ENCODE measurements at places on chromosomes 16 and 17. TPM values are rescaled to one million over a fixed set of nuclear protein-coding genes. Genes with fewer than 3 reads are reported as not detected.

GRCh38 chr16:56866955-56867830, 2.2 kb downstream of the SLC12A3 start:
- DNase-seq: no peak

- no peak for DNase-seq
Measured at GRCh38 chr17:16472539-16472938, 19.5 kb downstream of the LRRC75A start.

DNA sequence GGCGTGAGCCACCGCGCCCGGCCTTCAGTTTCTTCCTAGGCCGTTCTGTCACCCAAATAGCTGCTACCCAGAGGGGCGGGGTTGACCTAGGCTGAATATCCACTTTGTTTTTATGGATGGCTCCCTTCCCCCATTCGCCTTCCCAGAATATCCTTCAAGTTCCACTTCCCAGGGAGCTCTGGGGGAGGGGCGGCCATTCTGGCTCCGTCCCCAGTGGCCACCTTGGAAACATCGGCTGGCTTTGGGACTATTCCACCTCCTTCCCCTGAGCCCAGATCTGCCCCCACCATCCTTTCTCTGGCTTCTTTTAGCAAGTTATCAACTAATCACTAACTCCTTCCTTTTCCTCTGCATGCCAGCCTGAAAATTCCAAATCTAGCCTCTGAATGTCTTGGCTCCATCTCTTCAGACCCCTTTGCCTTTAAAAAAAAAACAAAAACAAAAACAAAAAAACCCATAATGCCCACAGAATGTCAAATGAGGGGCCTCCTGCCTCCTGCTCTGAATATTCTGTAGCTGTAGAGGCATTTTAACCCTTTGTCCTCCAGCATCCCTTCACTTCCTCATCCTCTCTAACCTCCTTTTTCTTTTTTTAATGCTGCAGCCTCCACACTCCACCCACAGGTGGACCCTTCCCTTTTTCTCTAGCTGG, 6.4 kb downstream of the ATP1B2 start:
- DNase-seq: no peak

DNA sequence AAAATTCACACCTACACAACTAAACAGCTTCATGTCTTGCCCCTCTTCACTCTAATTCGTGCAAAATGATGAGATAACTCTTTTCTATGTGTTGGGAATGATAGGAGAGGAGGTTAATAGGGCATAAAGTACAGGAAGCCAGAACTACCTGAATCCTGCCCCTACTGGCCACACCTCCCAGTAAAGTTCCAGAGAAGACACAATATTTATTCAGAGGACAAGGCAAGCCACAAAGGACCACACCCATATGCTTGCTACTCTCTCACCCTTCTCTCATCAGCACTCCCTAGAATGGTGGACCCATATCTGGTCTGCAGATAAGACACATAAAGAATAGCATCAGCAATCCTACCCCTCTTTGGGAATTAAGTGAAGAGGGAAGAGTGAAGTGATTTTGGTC, 74.6 kb downstream of the ZNF18 start:
- no peak for DNase-seq

DNA sequence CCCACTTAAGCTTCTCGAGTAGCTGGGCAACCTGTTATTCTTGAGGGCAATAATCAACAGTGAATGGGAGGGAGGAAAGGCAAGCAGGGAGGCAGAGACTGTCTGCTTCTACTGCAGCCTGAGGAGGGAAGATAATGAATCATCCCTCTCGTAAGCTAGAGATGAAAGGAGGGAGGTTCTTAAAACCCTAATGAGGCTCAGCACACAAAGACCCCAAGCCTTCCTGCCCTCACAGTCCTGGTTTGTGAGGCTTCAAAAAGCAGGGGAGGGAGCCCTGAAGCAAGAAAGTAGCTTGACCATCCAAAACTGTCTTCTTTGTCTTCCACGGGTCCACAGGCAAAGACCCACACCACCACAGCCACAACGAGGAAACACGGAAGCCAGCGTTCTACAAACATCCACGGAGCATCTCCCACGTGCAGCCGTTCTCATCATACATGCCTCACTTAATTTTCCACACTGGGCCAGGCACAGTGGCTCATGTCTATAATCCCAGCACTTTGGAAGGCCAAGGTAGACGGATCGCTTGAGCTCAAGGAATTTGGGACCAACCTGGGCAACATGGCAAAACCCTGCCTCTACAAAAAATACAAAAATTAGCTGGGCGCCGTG, 1.8 kb downstream of the PIK3R5 start:
- DNase-seq: no peak

DNA sequence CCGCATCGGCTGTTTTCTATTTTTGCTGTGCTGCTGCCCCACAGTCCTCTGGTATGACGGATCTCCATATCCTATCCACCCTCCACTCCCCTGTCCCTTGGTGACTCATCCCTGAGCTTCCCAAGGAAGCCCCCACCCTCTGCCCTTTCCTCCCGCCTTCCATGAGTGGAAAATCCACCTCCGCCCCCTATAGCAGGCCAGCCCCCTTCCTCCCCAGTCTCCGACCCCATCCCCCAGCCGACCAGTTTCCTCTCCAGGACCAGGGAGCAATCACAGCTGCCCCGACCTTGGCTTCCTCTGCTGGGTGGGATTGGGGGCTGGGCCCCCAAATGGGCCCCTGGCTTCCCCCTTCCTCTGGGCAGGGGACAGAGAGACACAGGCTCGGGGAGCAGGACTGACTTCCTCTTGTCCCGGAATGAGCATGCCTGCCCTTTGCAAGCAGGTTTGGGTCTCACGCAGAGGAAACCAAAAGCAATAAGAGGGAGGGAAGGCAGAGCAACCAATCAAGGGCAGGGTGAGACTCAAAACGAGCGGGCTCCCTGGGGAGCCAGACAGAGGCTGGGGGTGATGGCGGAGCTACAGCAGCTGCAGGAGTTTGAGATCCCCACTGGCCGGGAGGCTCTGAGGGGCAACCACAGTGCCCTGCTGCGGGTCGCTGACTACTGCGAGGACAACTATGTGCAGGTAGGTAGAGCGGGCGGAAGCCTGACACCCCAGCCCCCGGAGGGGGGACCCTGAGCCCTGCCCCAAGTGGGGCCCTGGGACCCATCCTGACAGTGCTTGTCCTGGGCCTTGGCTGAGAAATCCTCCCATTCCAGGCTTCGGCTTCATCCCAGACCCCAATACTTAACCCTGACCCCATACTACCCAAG, at the start of the genes ABI3 and GNGT2:
ABI3 (plus strand) TSS at position 550 of the 872 bp plus-strand sequence; CDS start at position 568, 18 bp downstream.
GNGT2 (minus strand) TSS at position 417 of the 872 bp plus-strand sequence. CDS start 3,152 bp downstream, outside the sequence.
- DNase-seq: peak; percentile 91

UMOD gene
- not detected for total RNA-seq

CD300A gene
- total RNA-seq: 104 TPM

ELP5 gene
- 36.3 TPM for total RNA-seq

Measured in spleen (tissue), 13 donors.